ENCODE measurements at places on chromosomes 7 and 10.

- peak; percentile 30 for DNase-seq
Measured at GRCh38 chr10:688312-689120, 952 bp downstream of the DIP2C start.

DNA sequence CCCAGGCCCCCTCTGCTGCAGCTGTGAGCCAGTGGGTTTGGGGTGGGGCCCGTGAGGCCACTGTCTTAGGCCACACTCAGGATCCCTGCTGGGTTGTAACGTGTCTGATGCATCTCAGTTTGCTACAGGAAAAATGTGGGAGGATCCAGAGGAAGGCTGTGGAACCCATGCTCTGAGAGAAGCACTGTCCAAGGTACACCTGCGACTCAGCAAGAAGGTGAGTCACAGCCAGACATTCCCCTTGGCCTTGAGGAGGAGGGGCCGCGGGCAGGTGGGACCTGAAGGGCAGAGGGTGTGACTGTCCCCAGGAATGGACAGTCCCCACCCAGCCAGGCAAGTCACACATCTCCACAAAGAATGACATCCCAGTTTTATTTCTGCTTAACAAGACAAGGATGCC, 27.8 kb upstream of the C10orf120 start:
- no peak for DNase-seq

GRCh38 chr10:1582739-1583138, 154.6 kb downstream of the ADARB2 start:
- DNase-seq = no peak

DNA sequence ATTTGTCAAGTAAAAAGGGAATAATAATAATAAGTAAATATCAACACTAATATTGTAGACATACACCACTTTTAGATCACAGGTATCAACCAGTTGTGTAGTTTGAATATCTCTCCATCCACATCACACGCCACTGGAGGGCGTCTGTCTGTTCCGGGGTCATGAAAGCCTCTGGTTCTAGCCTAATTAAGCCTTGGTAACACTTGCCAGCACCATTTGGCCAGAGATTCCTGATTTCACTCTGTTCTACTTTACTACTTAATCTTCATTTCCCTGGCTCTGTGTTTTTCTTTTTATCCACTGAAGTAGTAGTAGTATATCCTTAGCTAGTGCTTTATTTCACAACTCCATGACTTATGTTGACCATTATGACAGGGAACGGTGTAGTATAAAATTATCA, 285.6 kb upstream of the POM121L12 start:
- DNase-seq = no peak

GRCh38 chr10:78535716-78536218, 502.1 kb downstream of the RPS24 start:
- DNase-seq = no peak

GRCh38 chr10:54708021-54708420, 93.0 kb downstream of the PCDH15 start:
- no peak for DNase-seq

- DNase-seq = no peak
Measured at GRCh38 chr7:131829947-131830558, 273.6 kb upstream of the PODXL start.

DNA sequence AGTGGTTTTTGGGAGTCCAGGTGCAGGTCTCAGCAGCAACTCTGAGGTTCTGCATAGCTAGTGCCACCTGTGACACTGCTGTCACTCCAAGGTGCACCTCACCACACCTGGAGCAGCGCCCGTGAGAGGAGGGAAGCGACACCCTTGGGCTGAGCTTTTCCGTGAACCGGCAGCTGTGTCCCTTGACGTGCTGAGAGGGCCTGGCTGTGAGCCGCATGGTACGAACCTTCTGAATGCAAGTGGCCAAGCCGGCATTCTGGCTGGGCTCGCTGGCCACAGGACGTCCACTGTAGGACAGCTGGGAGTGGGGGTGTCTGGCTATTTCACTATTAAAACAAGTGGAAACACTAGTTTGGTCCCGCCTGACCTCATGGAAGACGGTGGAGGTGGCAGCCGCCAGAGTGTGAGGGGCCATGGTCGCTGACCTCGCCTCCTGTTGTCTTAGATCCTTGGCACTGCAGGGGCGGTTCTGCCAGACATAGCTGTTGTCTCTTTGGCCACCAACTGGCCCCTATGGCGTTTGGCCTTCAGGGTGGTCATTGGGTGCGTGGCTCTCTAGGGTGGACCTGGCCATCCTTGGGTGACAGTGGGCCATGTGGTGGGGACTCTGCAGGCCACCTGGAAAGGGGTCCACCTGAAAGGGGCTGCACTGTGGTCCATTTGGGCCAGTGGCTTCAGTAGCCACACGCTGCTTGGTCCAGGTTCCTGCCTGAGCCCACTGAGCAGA, 12.9 kb downstream of the INPP5A start:
- no peak for DNase-seq

DNA sequence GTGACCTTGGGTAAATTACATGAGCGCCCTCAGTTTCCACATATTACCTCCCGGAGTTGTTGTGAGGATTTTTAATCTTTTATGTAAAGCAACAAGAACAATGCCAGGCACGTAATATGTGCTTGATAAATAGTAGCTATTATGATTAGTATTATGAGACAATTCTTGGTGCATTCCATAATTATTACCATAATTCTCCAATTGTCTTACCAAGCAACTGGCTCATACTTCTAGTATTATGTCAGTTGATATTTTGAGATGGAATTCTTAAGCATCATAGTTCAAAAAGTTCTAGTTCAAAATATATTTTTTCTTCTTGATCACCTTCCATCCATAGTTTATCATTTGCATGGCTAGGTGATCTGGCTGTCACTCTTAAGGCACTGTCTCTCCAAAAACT, 259.0 kb downstream of the BBS9 start:
- no peak for DNase-seq

GRCh38 chr10:13167568-13167967, 6.2 kb downstream of the MCM10 start:
- DNase-seq = no peak

GRCh38 chr7:101739775-101740398, 77.5 kb upstream of the CUX1 start:
- DNase-seq = no peak

DNA sequence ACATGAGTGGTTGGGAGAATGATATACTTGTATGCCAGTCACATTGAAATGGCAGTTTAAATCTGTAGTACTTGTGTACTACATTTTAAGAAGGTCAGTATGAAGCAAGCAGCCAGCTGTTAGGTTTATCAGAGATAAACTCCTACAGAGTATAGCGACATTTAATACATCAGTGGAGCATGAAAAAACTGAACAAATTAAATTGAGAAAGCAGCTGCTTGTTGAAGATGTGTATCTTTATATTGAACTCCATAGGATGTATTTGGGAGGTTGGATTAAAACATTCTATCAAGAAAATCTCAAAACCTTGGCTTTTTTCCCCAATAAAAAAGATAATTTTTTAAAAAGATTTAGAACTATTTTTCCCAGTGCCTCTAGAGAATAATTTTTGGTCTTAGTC, 47.8 kb downstream of the PHF14 start:
- DNase-seq = no peak

DNA sequence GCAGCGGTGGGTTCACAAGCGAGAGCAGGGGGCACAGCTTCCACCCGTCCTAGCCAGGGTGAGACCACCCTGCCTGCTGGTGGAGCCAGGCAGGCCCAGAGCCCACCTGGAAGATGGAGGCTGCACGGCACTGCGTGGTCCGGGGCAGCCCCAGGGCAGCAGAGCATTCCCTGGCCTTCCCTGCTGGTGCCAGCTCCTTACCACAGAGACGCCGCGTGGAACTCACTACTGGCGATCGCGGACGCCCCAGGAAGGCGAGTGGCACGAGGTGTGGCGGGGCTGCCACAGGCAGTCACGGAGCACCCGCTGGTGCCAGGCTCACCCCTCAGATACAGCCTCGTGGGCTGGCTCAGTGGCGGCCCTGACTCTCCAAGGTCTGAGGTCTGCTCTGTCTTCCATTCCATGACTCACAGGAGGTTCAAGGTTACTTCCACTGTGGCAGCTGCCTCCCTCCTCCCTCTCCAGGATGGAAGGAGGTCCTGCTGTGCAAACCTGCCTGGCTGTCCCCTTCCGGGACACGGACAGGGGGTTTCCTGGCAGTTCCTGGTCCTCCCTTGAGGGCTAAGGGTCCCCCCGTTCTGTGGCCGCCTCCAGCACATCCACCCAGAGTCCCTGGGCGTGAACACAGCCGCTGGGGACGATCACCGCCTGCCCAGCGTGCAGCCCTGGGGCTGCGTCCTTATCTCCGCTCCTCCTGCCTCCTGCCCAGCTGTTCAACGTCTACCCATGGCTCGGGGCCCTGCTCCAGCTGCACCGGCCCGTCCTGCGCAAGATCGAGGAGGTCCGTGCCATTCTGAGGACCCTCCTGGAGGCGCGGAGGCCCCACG, 3.1 kb downstream of the CYP2W1 start:
- DNase-seq = peak; percentile 61

DNA sequence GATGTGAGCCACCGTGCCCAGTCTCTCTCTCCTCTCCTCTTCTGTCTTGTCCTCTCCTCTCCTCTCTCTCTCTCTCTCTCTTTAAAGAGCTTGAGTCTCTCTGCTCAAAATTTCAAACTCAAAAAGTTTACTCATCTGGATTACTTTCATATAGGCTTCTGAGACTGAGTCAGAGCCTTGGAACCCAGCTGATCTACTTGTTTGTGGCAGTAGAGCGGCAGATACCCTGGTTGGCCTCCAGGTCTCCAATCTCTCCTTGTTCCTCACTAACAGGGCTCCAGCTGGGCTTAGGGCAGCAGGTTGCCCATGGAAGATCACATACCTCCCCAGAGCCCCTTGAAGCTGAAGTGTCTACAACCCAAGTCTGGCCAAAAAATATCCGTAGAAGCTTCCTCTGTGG, 51.0 kb downstream of the HHEX start:
- no peak for DNase-seq

DNA sequence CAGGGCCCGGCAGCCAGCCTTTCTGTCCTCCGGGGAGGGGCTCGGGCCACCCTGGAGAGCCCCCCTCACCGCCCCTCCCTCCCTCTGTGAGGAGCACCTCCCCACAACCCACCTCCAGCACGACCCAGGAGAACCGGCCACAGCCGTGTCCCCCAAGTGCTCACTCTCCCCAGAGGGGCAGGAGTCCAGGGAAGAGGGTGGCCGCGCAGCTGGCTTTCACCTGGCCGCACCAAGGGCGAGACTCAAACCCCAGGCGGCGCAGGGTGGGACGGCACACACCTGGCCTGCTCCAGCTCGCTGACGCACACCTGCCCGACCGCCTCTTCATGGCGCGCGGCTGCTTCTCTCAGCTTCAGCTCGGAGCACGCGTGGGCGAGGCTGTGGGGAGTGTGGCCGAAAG, 73.4 kb downstream of the CFAP46 start:
- DNase-seq = no peak

DNA sequence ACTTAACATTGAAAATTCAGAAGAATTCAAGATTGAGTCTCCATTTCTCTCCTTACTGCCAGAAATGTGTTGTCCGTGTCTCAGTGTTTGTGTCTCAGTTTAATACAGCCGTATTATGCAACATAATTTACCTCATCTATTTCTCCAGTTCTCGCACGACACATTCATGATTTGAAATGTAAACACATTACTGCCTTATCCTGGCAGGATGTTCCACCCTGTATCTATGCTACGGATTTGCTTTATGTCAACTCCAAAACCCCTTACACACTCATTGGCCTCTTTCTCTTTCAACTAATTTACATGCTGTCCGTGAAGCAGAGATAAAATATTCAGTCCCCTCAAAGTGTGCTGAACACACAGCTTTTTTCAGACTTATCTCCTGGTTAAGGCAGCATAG, 653.7 kb upstream of the SEMA3D start:
- no peak for DNase-seq

- no peak for DNase-seq
Measured at GRCh38 chr10:29575098-29575455, 59.7 kb downstream of the SVIL start.

DNA sequence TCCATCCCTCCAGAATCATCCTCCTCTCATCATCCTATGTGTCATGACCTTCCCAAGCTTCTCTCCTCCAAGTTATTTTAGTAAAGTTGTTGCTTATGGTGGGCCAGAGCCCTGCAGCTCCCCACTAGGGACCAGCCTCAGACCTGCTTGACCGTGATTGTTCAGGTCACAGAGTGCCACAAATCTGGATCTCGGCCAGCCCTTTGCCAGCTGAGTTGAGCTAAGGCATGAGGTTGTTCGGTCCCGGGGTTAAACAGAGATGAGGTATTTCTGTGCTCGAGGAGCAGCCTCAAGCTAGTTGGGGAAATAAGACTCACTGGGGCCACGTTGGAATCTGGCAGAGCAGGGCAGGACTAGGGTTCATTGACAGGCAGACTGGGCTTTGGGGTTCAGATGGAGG, 66.3 kb upstream of the PPIF start:
- DNase-seq = no peak
